ENCODE measurements at places on chromosomes 3 and 15. TPM values are rescaled to one million over a fixed set of nuclear protein-coding genes. Genes with fewer than 3 reads are reported as not detected.

- no peak for ATAC-seq
These were observed 12.1 kb upstream of the CPB1 start for GRCh38 chr3:148815316-148816110.

DNA sequence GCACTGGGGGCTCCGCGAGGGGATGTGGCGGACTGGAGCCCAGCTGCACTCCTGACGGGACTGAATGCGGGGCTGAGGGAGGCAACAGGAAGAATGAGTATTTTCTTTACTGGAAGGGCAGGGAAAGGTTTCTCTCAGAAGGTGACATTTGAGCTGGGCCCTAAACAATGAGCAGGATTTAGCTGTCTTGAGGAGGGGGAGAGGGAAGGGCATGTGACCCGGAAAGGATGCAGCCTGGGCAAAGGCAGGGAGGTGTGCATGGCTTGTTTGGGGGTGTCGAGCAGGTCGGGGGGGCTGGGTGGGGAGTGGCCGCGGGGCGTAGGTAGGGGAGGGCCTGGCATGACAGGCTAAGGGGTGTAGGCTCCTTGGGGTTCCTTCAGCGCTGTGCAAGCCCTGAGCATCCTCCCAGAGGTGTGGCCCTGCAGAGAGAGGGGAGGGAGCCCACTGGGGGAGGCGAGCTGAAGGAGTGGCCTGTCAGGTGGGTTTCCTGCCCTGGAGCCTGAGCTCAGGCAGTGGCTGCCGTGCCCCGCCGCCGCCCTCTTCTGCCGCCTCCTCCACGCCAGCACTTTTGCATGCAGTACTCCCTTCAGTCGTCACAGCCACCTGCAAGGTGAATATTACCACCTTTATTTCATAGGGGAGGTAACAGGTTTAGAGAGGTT lies 17.2 kb upstream of the ANKDD1A start:
- ATAC-seq = no peak

DNA sequence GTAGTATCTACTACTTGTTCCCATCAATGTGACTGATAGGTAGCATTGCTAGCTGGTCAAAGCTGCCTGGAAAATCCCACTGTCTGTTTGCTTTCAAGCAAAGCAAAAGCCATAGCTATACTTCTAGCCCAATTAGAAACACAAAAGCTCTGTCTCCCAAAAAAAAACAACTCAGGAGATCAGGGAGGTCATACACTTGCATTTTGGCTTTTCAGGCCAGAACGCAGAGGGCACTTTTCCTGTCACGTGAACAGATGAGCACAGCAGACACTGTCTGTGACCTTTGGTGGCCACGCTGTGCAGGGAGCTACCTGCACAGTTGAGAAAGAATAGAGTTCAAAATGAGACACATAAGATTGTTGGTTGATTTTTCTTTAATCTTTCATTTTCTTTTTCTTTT lies 441.7 kb upstream of the PDZRN3 start:
- ATAC-seq = no peak

- ATAC-seq = no peak
These were observed 92.4 kb downstream of the NAALADL2 start for GRCh38 chr3:174951498-174952005.

GRCh38 chr3:48268381-48268935 lies 27.6 kb downstream of the ZNF589 start:
- no peak for ATAC-seq

- ATAC-seq = peak; percentile 38
These were observed 26.2 kb downstream of the TRAK1 start for GRCh38 chr3:42117175-42118008.

DNA sequence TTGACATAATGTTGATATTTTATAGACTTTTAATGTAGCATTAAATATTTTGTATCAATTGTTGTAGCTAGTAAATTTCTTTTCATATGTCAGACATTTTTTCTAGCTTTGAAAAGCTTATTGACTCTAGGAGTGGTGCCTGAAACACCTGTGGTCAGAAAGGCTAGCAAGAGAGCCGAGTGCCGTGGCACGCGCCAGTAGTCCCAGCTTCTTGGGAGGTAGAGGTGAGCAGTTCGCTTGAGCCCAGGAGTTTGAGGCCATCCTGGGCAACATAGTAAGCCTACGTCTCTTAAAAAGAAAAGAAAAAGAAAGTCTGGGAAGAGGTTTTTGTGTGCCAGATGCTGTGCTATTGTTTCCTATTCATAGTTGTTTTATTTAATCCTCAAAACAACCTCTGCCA lies 198.2 kb downstream of the FEZF2 start:
- ATAC-seq = no peak

DNA sequence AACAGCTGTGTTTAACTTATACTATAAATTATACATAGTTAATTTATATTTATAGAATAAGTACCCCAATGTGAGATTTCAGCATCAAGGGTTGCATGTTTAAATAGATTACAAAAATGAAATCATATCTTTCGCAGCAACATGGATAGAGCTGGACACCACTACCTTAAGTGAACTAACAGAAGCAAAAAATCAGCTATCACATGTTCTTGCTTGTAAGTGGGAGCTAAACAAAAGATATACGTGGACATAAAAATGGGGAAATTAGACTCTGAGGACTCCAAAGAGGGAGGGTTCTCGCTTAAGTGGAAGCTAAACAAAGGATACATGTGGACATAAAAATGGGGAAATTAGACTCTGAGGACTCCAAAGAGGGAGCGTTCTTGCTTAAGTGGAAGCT lies 626.5 kb upstream of the DPPA4 start:
- ATAC-seq = no peak

- ATAC-seq = no peak
These were observed 393.8 kb downstream of the SHQ1 start for GRCh38 chr3:72454441-72454840.

MYZAP gene
- total RNA-seq = 13.6 TPM

GRCh38 chr3:13123765-13124164 lies 50.5 kb upstream of the IQSEC1 start:
- ATAC-seq = no peak

- ATAC-seq = no peak
These were observed 100.1 kb downstream of the RPL39L start for GRCh38 chr3:187039100-187039722.

- no peak for ATAC-seq
These were observed 119.0 kb downstream of the GOLIM4 start for GRCh38 chr3:167976516-167977361.

GRCh38 chr3:159805411-159805772 lies 183.2 kb upstream of the IL12A start:
- no peak for ATAC-seq

GOLGA6A gene
- total RNA-seq = 1.3 TPM

DNA sequence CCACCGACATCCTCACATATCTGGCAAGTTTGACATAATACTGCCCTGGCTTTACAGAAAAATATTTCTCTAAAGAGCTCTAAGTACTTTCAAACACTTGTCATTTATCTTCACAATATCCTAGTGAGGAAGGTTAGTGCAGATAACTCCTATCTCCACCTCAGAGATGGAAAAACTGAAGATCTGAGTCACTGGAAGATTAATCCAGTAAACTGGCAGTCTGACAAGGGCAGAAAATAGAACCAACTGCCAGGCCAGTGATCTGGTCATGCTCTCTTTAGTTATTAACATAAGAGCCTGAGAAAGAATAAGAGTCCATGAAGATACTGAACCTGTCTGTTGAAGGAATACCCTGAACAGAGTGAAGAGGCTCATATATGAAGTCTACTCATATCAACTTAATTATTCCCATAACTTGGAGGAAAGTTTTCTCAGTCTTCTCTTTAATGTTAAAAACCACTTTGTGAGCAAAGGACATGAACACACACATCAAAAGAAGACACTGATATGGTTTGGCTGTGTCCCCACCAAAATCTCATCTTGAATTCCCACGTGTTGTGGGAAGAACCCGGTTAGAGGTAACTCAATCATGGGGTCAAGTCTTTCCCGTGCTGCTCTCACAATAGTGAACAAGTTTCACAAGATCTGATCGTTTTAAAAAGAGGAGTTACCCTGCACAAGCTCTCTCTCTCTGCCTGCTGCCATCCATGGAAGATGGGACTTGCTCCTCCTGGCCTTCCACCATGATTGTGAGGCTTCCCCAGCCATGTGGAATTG lies 61.4 kb downstream of the GOLIM4 start:
- ATAC-seq = peak; percentile 36

DNA sequence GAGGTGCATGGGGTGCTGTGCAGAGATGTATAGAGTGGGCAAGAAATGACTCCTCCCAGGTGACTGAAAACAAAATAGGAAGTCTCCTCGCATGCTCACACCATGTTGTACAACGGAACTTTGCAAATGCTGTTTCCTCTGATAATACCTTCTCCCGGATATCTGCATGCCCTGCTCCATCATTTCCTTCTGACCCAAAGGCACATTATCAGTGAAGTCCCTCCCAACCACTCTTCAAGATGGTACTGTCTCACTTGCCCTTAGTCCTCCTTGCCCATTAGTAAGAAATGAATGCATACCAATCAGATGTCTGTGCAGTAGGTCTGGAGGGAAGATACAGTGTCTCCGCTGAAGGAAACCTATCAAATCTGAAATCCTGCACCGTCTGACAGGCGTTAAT lies 12.0 kb downstream of the TMED3 start:
- ATAC-seq = no peak

DNA sequence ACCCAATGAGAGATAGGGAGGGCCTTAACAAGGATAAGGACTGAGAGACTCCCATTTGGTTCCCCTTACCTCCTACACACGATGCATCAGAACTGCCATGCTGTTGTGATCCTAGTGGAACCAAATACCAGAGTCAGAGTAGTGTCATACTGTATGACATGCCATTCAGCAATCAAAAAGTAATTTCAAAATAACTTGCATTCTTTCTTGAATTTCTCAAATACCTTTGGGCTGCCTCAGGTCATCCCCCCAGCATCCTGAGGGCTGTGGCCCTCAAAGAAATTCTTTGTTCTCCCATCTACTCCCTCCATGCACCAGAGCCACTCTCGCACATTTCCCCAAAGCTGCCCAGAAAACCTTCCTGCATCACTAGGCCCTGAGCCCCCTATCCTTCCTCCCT lies 68.9 kb upstream of the PPP2R3A start:
- no peak for ATAC-seq

GRCh38 chr3:101988596-101988995 lies 139.3 kb downstream of the NFKBIZ start:
- no peak for ATAC-seq

DNA sequence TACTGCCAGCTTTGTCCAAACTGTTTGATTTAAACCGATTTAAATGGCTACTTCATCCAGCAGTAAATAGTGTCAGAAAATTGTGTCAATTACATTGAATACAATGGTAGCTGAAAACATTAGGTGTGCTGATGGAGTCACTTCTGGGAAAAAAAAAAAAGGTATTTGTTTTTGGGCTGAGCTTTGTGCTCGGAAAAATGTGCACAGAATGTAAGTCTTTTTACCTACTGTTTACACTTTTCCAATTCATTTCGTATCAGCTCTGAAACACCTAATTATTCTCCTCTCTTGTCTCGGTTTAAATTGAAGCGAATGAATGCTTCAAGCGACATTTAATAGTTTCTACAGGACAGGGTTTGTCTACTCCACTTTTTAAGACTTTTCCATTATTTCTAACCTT lies 1078.4 kb downstream of the ROBO1 start:
- ATAC-seq = no peak

ABCC5 gene
- total RNA-seq = 17.5 TPM

DNA sequence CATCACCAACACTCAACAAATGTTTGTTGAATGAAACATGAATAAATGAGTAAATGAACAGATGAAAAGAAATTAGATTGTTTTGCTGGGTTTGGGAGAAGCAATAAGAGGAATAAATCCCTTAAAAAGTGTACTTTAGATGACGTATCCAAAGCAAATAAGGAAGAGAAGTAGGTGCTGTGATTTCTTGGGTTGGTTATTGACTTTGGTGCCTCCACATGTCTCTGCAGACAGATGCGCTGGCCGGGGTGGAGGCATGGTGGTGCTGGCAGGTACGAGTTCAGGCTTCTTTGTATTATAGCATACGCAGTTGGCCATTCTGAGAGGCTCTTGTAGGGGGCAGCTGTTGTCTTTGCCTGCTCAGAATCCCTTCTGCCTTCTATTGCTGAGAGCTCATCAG lies 178.9 kb downstream of the POLR2M start:
- ATAC-seq = no peak

- peak; percentile 59 for ATAC-seq
These were observed 198.3 kb downstream of the ADAMTS9 start for GRCh38 chr3:64489361-64490044.

GRCh38 chr3:4584456-4585249 lies 91.5 kb downstream of the ITPR1 start:
- ATAC-seq = no peak

- no peak for ATAC-seq
These were observed 39.6 kb upstream of the ITGA11 start for GRCh38 chr15:68471541-68471940.

GRCh38 chr15:51619331-51620035 lies 3.1 kb downstream of the DMXL2 start:
- ATAC-seq = no peak

IMPG2 gene
- total RNA-seq = 0.81 TPM

CDHR4 gene
- not detected for total RNA-seq

DNA sequence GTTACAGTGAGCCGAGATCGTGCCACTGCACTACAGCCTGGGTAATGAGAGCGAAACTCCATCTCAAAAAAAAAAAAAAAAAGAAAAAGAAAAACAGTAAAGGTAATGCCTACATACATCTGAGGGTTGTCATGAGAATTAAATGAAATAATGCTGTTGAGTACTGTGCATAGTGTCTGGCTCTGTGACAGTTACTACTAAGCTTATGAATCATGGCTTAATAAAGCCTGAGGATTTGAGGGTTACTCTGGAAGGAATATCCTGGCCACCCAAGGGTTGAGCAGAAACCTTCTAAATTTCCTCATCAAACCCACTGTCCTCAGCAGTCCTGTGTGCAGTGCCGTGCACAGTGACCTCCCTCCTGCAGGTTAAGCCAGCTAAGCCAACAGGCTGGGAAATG lies 26.8 kb upstream of the ELP6 start:
- no peak for ATAC-seq

DNA sequence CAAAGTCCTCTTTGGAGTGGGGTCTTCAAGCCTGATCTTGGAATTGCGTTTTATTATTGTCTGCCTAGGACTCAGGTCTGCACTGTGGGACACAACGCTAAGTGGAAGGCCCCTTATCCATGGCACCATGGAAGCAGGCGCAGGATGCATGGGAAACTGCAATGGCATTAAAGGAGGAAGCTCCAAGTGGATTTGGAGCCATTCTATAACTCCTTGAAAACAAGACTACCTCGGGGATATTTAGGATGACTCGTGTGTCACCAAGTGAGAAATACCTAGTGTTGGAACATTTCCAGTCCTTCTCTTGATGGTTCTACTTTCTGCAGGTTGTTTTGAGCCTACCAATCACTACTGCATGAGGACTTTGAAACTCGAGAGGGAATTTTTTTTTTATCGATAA lies 126.6 kb upstream of the ZBED2 start:
- no peak for ATAC-seq

GRCh38 chr15:98776607-98777281 lies 128.4 kb downstream of the IGF1R start:
- no peak for ATAC-seq

GRCh38 chr3:27022096-27022761 lies 347.0 kb downstream of the NEK10 start:
- ATAC-seq = no peak

- ATAC-seq = no peak
These were observed 339.1 kb upstream of the POU1F1 start for GRCh38 chr3:87615506-87615905.

- ATAC-seq = no peak
These were observed 128.2 kb downstream of the SCAPER start for GRCh38 chr15:76776969-76777368.
